ENCODE measurements at places on chromosomes 11 and 22.
A peak's percentile ranks its signal among the peaks of the same experiment; 100 is the strongest.

DNA sequence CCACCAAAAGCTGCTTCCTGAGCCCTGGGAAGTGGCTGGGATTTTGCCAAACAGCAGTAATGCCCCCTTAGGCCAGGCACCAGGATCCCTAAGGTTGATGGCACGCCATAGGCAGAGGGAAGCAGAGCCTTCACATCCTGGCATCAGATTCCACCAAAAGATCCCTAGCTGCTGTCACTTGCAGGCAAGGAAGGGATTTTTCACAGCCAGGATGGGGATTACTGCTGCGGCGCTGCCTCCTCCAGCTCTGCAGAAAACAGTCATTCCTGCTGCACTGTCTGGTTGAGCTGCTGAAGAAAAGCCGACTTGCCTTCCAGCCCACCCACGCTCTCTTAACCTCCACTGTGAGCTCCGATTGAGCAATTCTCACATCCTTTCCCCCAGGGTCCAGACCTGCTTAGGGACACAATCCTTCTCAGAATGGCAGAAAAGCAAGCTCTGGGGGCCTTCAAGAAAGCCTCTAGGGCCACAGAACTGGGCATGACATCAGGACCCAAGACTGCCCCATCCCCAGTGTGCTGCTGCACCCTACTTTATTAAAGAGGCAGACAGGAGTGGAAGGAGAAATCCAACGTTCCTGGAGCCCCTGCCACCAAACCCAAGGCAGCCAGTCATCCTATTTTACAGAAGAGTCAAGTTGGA, 19.9 kb downstream of the SYN3 start:
- peak; percentile 2 for DNase-seq

- DNase-seq, result peak; percentile 13
Observed at GRCh38 chr11:61820174-61820573, 3.4 kb upstream of the FADS1 start.

DNA sequence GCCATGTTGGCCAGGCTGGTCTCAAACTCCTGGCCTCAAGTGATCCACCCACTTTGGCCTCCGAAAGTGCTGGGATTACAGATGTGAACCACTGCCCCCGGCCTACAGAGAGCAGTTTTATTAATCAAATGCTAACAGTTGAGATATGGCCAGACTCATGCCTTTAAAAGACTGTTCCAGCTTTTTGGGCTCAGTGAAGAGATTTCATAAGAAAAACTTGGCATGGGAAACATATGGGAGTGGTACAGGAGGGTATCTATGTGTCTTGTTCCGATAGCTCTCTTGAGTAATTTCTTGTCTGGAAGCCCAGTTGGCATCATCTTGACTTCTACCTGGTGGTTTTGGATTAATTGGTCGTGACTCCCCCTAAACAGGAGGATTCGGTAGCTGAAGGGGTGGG, 8.2 kb upstream of the SLC37A4 start:
- DNase-seq, result no peak

- DNase-seq, result peak; percentile 7
Observed at GRCh38 chr11:79940165-79940564, 499.3 kb upstream of the TENM4 start.

- peak; percentile 18 for DNase-seq
Observed at GRCh38 chr22:35630387-35630793, 13.3 kb upstream of the MB start.

DNA sequence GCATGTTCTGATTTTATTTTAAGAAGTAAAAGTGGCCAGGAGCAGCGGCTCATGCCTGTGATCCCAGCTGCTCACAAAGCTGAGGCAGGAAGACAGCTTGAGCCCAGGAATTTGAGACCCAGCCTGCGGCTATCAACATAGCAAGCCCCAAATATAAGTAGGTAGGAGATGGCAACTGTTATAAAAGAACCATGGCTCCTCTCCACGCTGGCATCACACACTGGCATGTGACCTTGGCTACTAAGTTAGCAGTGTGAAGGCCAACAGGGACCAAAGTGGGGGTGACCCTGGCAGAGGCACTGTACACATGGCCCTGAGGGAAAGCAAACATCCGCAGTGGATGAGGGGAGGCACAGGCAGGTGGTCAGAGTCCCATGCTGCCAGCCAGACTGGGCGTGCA, 33.0 kb downstream of the TPST2 start:
- no peak for DNase-seq

GRCh38 chr11:34886609-34887008, 29.6 kb downstream of the APIP start:
- no peak for DNase-seq

GRCh38 chr11:17401841-17402240, 13.4 kb upstream of the KCNJ11 start:
- DNase-seq, result no peak

- no peak for DNase-seq
Observed at GRCh38 chr22:28043266-28043665, 124.2 kb upstream of the PITPNB start.

- no peak for DNase-seq
Observed at GRCh38 chr22:49213731-49214352, 613.8 kb downstream of the BRD1 start.

DNA sequence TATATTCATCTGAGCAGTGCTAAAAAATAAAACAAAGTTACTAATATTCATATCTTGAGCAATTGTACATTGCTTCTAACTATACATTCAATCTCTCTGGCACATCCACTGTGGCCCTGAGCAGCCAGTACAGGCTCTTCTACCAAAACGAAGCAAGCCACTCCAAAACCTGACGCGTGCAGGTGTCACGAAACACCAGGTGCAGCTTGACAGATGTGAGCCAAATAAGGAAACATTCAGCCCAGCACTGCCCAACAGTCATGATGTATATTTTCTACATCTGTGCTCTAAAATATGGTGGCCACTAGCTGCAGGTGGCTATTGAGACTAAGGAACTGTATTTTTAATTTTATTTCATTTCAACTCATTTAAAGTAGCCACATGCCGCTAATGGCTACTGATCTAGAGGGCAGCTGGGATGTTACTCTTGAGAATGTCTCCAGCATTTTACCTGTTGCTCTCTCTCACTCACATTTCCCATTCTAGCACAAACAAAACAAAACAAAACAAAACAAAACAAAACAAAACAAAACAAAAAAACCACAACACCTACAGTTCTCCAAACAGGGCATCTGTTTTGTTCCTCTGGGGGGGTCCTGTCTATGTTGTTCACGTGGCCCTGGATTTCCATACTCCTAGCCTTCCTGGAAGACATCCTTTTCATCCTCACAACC, 77.7 kb downstream of the LARGE1 start:
- DNase-seq, result no peak

- DNase-seq, result no peak
Observed at GRCh38 chr11:16225623-16226022, 130.7 kb downstream of the SOX6 start.

- no peak for DNase-seq
Observed at GRCh38 chr11:65156256-65156655, 13.8 kb upstream of the SPDYC start.

DNA sequence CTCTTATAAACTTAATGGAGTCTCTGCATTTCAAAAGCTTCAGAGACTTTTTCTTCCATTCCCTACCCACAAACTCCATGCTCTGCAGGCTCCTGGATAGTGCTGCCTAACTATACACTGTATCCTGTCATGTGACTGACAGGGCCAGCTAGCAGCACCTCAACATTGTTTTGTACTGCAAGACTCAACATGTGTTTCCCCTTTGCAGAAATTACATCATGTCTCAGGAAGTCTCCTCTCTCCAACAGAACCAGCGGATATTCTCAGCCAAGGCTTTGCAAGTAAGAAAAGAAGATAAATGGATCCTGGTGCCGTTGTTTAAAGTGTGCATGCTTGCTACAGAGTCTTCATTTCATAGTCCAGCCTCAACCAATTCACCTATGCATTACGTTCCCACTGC, 164.0 kb upstream of the UBASH3B start:
- peak; percentile 6 for DNase-seq

DNA sequence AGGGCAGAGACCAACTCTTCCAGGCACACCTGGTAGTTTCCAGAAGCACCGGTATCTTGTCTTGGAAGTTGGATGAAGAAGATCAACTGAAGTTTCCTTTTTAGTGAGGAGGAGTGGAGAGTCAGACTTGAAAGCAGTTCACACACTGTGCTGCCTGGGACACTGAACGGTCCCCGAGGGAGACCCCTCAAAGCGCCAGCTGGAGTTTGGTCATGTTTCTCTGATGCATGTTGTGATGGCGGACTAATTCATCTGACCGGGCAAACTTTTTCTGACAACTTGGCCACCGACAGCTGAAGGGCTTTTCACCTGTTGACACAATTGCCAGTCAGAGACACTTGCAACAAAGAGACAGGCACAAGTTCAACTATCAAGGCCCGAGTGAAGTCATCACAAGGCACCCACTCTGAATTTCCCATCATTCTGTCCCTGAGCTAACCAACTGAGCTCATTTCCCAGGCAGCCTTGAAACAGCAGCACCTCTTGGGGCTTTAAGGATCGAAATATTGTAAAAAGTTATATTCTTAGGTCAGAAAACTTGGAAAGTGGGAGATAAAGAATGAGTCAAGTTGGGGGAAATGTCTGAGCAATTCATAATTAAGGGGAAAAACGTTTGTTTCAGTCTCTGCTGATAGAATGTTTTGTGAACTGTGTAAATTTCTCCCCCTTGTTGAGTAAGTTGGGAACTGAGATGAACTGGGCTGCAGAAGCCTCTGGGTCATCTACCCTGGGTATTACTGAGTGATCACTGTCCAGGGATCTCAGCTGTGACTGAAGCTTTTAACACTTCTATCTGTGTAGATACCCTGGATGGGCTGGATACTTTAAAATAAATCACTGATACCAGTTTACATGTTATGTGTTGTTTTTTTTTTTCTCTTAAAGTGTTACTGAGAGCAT, 46.2 kb downstream of the WT1 start:
- no peak for DNase-seq

GRCh38 chr22:37362621-37363020, 64.7 kb downstream of the ELFN2 start:
- no peak for DNase-seq

DNA sequence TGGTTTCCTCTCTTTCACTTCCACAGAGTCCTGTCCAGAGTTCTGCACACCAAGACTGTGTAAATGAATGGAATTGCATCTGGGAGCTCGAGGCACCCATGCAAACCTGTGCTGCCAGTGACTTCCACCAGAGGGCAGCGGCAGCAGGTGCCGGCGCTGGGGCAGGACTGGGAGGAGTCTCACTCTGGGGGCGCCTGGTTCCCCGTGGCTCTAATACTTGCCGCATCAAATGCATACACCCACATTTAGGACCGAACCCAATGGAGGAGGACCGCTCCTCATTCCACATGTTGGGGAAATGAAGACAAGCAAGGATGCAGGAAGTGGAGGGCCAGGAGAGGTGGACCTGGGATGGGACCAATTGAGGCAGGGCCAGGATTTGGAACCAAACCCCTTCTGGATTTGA, 1.1 kb upstream of the CD6 start:
- peak; percentile 29 for DNase-seq

DNA sequence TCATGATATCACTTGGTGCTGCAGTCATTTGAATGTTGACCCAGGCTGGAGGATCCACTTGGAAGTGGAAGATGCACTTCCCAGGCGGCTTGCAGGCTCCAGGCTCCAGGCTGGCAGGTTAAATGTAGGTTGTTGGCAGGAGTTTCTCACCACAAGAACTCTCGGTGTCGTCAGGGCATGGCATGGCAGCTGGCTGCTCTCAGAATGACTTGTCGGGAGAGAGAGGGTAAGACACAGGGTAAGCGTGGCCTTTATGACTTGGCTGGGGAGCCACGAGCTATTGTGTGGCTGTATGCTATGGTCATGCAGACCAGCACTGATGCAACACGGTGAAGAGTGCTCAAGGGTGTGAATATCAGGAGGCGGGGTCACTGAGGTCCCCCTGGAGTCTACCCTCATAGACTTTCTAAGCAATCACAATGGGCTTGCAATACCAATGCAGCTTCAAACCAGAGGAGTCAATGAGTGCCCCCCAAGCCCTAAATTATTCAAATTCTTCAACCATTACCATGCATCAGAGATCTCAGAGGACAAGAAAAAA, 1027.7 kb downstream of the OPCML start:
- DNase-seq, result no peak

DNA sequence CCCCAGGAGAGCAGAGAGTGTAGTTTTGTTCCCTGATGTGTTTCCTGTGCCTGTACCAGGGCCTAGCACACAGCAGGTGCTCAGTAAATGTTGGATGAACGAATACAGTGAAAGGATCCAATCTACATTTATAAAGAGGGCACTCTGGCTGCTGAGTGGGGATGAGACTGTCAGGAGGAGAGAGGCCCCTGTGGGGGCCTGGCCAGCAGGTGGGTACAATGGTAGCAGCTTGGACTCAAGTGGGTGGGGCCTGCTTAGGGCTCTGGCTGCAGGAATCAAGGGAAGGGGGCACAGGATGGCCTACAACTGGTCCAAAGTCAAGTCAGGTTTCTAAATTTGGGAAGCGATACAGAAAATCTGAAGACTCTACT, 156.6 kb upstream of the GRK3 start:
- no peak for DNase-seq

GRCh38 chr11:8049084-8049483, 31.9 kb upstream of the TUB start:
- no peak for DNase-seq

DNA sequence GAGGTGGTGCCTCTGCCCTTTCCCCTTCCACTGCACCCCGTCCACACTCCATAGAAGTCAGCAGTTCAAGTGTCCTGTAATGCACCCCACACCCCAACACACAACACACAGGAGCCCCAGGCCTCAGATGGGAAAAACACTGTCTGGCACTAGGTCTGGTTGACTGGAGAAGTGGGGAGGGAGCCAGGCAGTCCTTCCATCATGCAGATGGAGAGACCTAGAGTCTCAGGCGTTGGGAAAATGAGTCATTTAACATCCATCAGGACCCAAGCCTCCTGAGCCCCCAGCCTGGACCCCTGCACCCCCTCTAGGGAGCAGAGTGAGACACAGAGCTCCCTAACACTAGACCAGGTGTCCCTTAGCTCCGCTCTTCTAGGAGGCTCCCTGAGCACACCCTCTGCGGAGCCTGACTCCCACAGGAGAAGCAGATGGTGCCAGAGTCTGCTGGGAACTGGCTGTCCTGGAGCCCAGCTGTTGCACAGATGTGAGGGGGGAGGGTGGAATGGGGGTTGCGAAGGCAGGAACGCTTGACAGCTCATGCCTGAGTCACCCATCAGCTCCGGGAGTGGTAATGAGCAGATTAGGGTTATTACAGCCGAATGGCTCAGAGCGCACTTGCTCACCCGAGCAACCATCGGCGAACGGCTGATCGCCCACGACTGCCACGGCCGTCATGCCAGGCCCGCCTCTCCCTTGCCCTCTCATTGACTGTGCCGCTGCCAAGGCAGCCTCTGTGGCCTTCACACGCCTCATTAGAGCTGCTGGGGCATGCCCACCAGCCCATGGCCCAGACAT, 22.1 kb upstream of the SYT7 start:
- peak; percentile 66 for DNase-seq
